ENCODE measurements at places on chromosomes 13 and 19.

DNA sequence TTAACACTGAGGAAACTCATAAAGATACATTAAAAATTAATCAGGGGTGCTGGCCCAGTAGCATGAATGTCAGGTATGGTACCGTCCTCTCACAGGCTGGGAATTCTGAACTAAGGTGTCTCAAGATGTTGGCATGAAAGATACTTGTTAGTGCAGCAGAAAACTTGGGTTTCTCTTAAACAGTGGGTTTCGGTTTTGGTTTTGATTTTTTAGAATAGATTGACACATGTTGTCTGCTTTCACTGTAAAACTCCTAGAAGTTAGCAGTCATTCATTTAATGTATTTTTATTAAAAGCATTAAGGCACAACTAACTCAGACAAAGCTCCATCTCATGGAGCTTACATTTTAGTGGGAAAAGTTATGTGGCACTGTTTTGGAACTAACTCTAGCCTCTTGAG, 3.5 kb upstream of the OBI1 start:
- DNase-seq = no peak

GRCh38 chr13:32960626-32961025, 55.6 kb upstream of the KL start:
- no peak for DNase-seq

DNA sequence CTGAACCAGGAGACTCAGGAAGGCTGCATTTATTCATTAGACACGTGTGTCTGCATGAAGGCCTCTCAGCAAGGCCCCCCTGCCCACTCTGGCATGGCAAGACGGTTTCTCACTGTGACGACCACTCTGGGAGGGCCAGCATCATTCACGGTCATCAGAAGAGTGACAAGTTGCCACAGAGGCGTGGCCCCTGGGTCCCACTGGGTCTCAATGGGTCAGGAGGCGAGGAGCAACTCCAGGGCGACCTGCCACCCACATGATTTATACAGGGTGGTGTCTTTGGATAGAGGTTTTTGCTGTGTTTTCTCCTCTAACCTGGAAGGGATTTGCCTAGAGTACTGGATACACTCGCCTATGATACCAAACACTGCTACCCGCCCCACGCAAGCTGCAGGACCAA, 60.7 kb downstream of the KLF2 start:
- DNase-seq = peak; percentile 57

DNA sequence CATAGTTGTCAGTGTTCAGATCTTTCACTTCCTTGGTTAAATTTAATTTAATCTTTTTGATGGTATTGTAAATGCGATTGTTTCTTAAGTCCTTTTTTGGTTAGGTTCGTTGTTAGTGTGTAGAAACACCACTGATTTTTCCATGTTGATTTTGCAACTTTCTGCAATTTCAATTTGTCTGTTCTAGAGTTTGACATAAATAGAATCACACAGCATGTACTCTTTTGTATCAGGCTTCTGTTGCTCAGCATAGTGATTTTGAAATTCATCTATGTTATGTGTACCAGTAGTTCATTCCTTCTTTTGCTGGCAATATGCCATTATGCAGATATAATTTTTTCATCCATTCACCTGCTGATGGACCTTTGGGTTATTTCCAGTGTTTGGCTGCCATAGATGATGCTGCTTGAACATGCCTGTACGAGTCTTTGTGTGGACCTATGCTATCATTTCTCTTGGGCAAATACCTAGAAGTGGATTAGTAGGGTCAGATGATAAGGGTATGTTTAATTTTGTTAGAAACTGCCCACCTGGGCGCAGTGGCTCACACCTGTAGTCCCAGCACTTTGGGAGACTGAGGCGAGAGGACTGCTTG, 33.1 kb downstream of the BICRA start:
- DNase-seq = no peak

DNA sequence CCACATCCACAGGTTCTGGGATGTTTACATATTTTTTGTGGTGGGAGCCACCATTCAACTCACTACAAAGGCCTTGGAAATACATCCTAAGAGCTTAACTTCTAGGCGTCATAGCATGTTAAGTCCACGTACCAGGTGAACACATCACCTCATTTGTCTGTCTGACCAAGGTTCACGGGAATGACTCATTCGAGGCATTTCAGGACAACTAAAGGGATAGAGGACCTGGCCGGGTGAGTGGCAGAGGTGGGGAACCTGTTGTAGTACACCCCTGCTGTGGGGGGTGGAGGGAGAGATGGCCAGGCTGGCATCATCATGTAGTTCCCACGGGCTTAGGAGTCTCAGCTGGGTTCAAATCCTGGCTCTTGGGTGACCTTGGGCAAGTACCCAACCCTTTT, 51.5 kb downstream of the BICRA start:
- DNase-seq = no peak

DNA sequence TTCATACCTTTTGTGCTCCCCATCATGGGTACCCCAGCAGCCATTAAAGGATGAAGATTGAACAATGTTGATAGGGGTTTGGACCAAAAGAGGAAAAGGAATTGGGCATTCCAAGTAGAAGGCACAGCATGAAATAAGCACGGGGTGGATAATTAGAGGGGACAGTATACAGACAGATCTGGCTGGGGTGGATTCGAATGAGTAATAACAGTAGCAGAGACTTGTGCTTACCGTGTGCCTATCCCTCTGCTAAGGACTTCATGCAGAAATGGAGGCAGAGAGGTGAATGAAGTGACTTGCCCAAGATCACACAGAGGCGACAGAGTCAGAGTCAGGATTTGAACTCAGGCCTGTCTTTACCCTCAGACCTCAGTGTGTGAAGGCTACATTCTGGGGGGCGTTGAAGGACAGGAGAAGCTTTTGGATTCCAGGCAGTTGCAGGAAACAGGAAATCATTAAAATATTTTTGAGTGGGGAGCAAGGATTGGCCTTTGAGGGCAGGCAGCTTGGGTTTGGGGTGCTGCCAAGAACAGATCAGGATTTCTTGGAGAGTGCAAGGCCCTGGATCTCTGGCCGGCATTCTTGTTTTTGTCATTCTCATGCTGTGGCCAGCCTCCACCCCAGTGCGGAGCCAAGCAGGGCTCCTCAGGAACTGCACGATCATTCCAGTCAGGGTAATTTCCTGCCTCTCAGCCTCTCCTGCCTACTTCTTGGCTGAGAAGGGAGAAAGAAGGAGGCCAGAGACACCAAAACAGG, 18.7 kb downstream of the PAF1 start:
- no peak for DNase-seq
